ENCODE measurements at places on chromosomes 12 and 14.
A peak's percentile ranks its signal among the peaks of the same experiment; 100 is the strongest.

DNA sequence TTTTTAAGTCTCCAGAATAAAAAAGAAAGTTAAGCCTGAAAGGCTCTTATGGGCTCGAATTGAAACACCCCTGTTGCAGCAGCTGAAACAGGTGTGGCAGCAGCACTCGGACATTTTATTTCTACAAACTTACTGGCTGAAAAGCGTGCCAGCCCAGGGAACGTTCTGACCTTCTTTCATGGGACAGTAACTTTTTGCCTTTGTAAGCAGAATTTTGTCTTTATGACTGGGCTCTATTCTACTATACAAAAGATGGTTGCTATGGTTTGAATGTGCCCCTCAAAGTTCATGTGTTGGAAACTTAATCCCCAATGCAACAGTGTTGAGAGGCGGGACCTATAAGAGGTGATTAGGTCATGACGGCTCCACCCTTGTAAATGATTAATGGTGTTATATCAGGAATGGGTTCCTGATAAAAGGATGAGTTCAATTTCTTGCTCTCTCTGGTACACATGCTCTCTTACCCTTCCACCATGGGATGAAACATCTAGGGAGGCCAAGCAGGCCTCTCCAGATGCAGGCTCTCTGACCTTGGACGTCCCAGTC lies 52.7 kb downstream of the PELI2 start:
- no peak for DNase-seq

- DNase-seq, result no peak
These were observed 97.5 kb downstream of the CRACR2A start for GRCh38 chr12:3655328-3655900.

- no peak for DNase-seq
These were observed 217.2 kb downstream of the SLC15A4 start for GRCh38 chr12:128606538-128606937.

DNA sequence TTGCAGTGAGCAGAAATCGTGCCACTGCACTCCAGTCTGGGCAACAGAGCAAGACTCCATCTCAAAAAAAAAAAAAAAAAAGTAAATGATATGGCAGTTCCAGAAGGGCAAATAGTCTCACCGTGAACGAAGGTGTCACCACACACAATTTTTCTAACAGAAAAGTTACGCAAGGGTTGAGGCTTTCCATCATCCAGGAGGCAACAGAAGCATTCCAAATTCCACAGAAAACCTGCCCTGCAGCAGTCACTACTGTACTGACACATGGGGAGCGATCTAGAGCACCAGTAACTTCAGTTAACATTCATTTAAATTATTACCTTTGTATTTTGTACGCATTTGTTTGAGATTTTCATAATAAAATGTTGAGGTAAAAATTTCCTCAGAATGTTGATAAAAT lies 24.8 kb downstream of the TMCC3 start:
- no peak for DNase-seq

GRCh38 chr14:85601246-85601645 lies 71.3 kb downstream of the FLRT2 start:
- DNase-seq, result no peak

DNA sequence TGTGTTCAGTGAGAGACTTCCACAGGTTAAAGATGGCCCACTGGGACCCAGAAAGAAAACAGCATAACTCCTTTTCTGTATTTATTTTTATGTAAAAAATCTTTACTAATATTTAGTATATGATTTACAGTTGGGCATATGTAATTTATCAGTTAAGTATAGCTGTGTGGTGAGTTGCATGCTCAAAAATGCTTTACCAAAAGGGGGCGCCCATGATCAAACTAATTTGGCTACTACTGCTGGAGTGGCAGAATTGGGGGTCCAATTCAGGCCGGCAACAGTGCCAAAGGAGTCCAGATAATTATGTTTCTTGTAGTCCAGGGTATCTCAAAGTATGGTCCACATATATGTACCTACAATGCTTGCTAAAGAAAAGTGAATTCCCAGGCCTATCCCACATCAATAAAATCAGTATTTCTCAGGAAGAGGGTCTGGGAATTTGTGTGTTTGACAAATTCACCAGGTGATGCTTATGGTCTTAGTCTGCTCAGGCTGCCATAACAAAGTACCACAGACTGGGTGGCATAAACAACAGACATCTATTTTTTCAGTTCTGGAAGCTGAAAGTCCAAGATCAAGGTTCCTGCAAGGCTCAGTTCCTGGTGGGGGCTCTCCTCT lies 152.0 kb downstream of the KTN1 start:
- peak; percentile 69 for DNase-seq

DNA sequence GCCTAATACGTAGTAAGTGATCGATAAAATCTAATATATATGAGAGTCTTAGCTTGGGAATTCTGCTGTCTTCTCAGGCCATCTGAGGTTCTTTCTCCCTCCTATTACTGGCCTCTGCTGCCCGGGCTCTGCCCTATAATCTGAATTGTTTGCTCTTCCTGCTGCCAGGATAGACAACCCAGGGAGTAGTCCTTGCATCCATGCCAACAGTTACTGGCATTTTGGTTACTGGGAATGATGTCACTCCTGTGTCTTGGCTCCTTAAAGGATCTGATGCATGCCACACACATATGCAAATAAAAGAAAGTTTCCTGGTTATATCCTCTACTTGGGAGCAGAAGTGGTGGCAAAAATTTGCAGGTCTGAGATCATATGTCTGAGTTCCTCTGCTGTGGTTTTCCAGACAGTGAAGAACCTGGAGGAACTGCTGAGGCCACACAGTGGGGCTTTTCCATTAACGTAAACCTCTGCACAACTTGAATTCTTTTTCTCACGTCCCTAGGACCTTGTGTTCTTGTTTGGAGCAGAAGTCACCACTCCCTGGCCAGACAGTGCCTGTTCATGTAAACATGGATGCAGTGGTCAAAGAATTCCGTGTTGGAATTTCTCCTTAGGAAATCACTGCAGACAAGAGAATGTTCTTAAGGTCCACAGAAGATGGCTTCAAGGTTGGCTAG lies 320.6 kb upstream of the TBX3 start:
- DNase-seq, result no peak

DNA sequence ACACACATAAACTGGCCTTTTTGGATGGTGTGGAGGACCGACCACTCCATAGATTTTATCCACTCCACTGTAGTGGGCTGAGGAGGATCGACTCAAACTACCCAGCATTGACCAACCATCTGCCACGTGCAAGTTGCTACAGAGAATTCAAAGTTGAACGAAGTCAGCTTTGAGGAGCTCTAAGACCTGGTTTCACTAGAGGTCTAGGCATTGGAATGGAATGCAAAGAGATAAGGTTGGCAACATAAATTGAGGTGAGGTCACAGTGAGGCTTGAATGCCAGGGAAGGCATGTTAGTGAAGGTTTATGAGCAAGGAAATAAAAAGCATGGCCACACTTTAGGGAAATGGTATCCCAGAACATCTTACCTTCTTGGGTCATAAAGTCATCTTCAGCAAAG lies 14.5 kb downstream of the VWF start:
- no peak for DNase-seq

GRCh38 chr12:52655720-52656124 lies 3.7 kb upstream of the KRT2 start:
- DNase-seq, result peak; percentile 9

- DNase-seq, result no peak
These were observed 44.5 kb downstream of the RERGL start for GRCh38 chr12:18045446-18045992.

GRCh38 chr14:73242357-73242901 lies 5.1 kb downstream of the PAPLN start:
- DNase-seq, result no peak

- DNase-seq, result peak; percentile 70
These were observed 17.0 kb downstream of the OR8S1 start for GRCh38 chr12:48542300-48542928.

DNA sequence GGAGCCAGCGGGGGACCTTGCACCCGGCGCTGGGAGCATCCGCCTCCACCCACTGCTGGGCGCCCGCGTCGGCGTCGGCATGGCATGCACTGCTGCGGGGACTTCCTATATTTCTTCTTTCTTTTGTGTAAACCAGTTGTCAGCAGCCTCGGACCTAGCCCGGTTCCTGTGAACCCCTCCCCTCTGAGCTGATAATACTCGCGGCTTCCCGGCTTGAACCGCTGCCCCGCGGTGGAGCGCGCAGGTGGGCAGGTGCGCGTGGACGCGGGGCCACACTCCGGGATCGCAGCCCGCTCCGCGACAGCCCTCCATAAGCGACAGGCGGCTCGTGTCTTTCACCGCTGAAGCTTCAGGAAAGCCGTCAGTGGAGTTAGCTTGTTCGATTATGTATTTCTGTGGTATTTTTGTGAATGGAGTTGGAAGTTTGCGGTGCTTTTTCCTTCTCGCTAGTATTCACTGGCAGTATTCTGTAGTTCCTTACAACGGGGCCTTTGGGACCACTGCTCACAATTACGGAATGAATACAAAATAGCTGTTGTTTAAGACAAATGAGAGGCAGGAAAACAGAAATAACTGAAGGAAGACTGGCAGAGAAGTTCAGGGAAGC lies 870 bp downstream of the BMAL2 start:
- DNase-seq, result peak; percentile 75
